ENCODE measurements at places on chromosomes 2 and 18.

DNA sequence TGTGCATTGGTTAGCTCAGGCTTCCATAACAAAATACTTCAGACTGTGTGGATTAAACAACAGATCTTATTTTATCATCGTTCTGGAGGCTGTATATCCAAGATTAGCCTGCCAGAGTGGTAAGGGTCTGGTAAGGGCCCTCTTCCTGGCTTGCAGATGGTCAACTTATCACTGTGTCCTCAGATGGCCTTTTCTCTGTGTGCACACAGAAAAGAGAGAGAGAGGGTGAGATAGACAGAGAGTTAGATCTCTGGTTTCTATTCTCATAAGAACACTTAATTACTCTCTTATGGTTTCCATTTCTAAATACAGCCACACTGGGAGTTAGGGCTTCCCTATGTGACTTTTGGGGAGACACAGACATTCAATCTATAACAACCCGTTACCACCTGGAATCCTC lies 1003.5 kb downstream of the TSN start:
- no peak for DNase-seq

DNA sequence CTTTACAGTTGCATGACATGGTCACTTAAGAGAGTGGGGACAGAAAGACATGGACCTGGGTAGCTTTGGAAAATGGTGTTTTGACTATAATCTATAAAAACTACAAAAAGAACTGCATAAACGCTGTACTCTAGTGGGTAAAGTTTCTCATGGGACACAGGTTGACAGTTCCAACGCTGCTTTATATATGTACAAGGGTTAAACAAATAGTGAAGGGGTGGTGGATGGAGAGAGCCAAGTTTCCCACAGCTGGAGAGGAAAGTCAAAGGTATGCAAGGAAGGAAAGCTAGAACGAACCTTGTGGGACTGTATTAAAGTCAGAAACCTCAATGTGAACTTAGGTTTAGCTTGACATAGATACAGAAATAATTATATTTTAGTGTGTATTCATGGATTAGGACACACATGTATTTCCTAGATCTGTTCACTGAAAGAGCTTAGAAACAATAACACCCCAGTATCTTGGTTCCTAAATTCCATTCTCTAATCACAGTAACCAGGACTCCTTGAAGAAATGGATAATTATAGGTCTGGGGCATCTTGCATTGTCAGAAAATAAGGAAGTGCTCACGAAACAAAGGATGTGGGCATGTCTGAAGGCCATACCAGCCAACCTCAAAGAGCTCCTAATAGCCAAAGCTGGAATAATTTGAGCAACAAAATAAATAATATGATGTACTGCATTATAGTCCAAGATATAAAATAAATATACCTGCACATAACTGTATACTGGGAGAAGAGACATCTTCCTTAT lies 28.8 kb downstream of the TANC1 start:
- DNase-seq: no peak

DNA sequence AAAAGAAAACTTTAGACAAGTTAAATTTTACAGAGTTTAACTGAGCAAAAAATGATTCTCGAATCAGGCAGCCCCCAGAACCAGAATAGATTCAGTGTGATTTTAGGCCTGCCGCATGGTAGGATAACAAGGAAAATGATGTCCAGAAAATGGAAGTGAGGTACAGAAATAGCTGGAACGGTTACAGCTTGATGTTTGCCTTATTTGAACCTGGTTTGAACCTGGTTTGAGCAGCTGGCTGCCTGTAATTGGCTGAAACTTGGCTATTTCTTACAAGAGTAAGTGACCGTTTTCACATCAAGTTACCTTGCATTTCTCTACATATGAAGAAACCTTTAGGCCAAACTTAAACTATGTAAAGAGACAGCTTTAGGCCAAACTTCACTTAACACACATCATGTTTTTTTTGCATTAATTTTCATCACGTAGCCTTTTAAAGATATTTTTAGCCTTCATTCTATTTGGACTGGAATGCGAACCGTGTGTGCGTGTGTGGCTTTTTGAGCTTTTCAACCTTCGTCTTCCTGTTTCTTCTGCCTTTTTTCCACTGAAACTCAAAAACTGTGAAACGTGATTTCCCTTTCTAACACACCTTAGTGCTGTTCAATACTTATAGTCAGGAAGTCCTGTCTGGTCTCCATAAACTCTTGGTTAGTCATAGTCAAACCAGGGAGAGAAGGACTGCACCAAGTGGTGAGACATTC lies 4.5 kb upstream of the POLE4 start:
- no peak for DNase-seq

- DNase-seq: no peak
Measured at GRCh38 chr18:10030816-10031541, 117.2 kb downstream of the VAPA start.

DNA sequence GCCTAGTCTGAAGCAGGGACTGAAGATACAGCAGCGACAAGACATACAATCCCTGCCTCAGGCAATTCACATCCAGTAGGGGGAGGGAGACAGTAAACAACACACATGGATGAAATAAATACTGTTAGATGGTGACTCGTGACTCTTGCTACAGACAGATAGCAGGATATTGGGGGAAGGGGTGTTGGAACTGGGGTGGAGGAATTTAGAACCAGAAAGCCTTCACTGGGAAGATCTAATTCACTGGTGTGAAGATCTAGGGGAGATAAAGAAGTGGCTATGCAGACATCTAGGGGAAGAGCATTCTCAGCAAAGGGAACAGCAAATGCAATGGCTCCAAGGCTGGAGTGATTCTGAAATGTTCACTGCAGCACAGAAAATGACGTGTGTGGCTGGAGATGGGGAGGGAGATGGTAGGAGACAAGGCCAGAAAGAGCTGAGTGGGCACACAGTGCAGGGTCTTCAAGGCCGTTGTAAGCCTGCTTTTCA lies 52.6 kb upstream of the TMEM163 start:
- DNase-seq: no peak

- DNase-seq: no peak
Measured at GRCh38 chr2:182706751-182707150, 9.3 kb upstream of the DNAJC10 start.

- no peak for DNase-seq
Measured at GRCh38 chr2:158031371-158031770, 70.3 kb upstream of the UPP2 start.

DNA sequence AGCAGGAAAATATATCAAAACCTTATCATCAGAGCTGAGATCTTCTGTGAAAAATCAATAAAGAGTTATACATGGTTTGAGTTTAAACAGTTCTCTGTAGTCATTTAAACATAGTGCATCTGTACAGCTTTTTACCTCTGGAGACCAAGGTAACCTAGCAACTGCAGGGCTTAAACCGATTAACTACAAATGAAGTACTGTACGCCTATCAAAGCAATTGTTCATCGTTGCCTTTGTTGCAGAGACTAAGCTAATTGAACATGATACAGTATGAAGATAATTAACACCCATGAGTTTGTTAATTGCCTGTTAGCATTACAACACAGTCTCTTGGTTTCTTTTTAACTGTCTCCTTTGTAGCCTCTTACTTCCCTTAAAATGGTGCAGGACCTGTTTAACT lies 147.9 kb downstream of the LNPK start:
- no peak for DNase-seq

DNA sequence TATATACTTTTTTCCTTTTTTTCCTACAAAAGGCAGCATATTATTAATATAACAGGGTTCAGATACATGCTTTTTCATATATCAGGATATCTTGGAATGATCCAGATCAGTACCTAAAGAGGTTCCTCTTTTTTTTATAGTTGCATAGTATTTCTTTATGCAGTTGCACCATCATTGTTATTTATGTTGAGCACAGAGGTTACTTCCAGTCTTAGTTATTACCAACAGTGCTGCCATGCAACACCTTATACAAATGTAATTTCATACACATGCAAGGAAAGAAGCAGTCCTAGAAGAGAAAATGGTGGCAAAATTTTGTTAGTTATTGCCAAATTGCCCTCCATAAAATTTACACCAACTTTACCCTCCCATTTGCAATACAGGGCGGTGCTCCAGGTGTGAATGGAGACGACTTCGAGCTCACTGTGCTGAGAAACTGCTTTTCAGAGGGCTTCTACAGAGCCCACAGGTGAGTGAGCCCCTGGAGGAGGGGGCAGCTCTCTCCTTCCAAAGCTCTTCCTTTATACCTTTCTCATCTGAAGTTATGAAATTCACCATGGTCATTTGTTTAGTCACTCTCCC lies 30.0 kb upstream of the KCMF1 start:
- no peak for DNase-seq

DNA sequence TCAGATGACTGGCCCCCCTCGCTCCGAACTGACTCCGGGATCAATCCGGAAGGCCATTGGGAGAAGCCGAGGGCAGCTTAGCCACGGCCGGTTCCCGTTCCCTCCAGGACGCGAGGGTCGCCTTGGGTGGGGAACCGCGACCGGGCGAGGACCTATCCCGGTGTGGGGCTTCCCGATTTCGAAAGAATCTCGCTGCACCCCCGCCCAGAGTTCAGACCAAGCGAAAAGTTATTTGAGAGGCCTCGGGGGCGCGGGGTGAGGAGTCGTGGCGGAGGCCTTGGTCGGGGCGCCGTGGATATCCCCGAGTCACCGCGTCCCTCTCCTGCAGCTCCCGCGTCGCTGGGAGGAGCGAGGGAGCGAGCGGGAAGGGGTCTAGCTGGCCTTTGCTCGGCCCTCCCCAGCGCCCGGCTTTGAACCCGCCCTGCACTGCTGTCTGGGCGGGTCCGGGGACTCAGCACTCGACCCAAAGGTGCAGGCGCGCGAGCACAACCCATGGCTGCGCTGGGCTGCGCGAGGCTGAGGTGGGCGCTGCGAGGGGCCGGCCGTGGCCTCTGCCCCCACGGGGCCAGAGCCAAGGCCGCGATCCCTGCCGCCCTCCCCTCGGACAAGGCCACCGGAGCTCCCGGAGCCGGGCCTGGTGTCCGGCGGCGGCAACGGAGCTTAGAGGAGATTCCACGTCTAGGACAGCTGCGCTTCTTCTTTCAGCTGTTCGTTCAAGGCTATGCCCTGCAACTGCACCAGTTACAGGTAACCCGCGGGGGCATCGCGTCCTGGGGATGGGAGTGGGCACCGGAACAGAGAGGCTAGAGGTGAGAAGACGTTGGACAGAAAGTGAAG lies at the start of gene CYP27A1:
Gene CYP27A1, plus strand, starts transcription at position 457 of the 837 bp plus-strand sequence. Its CDS starts 36 bp downstream, at position 493.
- DNase-seq: no peak

DNA sequence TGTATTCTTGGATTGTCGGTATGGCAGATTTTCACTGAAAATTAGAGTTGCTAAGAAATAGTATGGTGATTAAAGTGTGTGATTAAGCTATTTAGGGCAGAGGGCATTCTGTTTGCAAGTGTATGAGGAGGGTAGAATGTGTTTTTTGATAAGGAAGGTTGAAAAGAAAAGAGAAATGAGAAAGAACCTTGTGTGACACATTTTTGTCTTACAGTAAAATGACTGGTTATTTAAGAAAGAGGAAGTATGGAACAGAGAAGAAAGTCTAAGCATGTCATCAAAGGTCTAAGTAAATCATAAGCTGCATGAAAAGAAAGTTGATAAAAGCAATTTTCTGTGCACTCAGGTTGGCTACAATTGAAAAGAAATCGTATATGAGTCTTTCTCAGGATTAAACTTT lies 5.2 kb upstream of the RSAD2 start:
- no peak for DNase-seq

DNA sequence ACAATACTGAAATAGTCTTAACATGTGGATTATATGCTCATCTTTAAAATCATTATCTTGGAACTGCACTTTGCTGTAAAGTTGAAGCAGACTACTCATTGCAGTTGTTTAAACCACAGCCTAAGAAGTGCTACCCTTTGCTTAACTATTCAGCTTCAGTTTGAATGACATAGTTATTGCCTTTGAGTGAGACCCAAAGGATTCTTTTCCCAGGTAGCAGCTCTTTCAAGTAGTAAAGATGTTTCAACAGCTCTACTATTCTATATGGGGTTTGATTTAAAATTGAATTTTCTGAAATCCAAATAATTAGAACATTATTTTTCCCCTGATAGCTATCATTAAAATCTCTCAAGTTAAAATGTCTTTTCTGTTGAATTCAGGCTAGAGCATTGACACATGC lies 1.1 kb downstream of the SCG2 start:
- no peak for DNase-seq

GRCh38 chr2:128380961-128381938 lies 62.6 kb upstream of the HS6ST1 start:
- no peak for DNase-seq

- DNase-seq: no peak
Measured at GRCh38 chr18:22066083-22066485, 103.3 kb upstream of the GATA6 start.

- no peak for DNase-seq
Measured at GRCh38 chr2:217955881-217956493, 46.8 kb downstream of the TNS1 start.

- peak; percentile 36 for DNase-seq
Measured at GRCh38 chr18:79484661-79485621, 89.2 kb downstream of the NFATC1 start.

GRCh38 chr2:112614201-112614840 lies 29.9 kb downstream of the CHCHD5 start:
- DNase-seq: no peak

GRCh38 chr2:67499989-67500388 lies 102.9 kb downstream of the ETAA1 start:
- DNase-seq: no peak

DNA sequence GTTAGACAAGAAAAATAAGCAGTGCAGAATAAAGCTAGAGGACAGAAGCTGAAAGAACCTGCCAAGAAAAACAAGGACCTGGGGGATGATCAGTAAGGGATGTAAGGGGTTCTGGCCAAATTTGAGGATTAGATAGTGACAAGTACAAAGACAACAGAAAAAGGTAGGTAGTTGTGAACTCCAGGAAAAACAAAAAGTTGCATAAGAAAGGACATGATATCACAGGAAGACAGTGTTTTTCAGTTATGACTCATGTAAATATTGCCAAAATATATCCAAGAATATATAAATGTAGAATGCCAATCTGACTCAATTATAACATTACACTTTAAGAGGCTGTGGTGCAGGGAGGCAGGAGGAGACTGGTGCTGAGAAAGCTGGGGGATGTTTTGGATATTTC lies 209.8 kb upstream of the SH3BP4 start:
- no peak for DNase-seq

- no peak for DNase-seq
Measured at GRCh38 chr18:31720867-31721266, 36.5 kb upstream of the B4GALT6 start.

GRCh38 chr2:154945984-154946383 lies 247.5 kb downstream of the KCNJ3 start:
- no peak for DNase-seq

All from CD8-positive, alpha-beta memory T cell (primary cell).